AG08396 (cell line): ENCODE measurements at places on chromosomes 1 and 21.

- DNase-seq: peak; percentile 55
Measured at GRCh38 chr1:113684153-113684541, 75.1 kb downstream of the PHTF1 start.

DNA sequence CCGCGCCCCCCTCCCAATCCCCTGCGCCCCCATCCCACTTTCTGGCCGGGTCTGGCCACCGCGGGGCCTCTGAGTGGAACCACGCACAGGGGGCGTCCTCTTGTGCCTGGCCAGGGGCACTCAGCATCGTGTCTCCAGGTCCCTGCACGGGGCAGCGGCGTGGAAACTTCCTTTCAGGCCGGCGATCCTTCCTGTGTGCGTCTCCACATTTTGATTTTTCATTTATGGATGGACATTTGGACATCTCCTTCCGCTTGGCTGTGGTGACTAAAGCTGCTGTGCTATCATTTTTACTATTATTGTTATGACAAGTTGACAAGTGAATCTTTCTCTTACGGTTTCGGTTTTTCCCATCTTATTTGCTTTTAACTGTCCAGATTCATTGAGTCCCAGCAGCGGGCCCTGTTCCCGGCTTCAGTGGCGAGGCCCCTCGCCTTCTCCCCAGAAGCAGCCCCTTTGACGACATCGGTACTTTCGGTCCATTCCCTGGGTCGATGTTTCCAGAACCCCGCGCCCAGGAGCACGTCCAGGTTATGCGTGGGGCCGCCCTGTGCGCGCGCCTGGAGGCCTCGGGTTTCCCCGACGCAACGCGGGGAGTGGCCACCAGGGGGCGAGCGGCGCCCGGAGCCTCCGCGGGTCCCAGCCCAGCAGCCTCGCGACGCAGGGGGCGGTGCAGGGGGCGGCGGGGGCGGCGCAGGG, 12.4 kb upstream of the SLC19A1 start:
- peak; percentile 94 for DNase-seq

DNA sequence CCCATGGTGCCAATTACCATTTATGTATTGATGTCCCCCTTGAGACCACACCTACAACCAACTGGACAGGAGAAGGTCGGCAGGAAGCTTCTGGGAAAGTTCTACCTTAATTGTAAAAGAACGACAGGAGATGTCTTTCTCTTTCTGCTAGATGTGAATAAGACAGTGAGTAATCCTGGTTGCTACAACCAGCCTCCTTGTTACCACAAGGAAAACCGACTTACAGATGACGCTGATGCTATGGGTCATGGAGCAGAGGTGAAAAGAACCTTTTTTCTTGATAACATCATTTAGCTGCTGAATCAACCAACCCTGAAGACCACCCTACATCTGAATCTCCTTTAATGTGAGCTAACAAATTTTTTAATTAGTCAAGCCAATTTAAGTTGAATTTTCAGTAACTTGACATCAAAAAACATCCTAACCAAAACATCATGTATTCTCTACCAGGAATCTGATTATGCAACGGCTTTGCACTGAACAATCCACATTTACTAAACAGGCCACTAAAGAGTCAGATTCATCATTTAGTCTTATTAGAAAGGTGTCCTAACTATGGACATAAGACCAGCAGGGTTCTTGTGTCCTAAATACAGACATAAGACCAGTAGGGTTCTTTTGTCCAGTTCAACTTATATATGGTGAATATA, 23.0 kb downstream of the RGS2 start:
- no peak for DNase-seq

GRCh38 chr1:108877348-108878159, 769 bp downstream of the GPSM2 start:
- peak; percentile 45 for DNase-seq

DNA sequence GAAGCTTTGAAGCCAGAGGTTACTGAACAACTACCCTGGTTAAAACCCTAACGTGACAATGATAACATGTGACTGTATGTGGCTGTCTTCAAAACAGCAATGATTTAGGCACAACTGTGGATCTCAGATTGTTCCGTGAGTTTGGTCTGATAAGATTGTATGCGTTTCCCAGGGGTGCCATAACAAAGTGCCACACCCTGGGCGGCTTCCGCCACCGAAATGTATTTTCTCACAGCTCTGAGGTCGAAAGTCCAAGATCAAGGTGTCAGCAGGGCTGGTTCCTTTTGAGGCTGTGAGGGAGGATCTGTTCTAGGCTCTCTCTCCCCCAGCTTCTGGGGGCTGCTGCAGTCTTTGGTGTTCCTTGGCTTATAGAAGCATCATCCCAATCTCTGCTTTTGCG, 29.5 kb upstream of the ERG start:
- no peak for DNase-seq

DNA sequence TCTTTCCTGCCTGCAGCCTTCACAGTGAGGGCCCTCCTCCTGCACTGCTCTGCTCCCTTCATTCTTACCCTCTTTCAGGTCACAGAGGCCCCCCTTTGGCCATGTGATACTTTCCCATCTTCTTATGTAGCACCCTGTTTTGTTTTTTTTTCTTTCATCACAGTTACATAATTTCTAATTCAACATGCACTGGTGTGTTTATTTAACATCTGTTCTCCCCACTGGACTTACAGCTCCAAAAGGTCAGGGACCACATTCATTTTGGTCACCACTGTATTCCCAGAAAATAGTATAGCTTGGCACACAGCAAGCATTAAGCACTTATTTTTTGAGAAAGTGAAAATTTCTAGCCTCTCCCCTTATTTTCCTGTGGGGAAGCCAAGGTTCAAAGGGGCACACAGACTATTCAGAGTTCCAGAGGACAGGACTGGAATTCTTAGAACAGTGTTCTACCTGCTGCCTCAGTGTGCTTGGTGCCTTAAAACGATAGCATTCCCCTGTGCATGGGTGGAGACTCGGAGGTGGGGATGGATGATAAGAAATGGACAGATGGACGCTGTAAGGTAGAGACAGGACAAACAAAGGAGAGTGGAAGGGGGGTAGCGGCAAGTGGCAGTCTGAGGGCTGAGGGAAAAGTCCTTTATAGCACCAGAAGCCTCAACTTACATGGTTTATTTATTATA, 5.3 kb downstream of the DENND2D start:
- DNase-seq: no peak

DNA sequence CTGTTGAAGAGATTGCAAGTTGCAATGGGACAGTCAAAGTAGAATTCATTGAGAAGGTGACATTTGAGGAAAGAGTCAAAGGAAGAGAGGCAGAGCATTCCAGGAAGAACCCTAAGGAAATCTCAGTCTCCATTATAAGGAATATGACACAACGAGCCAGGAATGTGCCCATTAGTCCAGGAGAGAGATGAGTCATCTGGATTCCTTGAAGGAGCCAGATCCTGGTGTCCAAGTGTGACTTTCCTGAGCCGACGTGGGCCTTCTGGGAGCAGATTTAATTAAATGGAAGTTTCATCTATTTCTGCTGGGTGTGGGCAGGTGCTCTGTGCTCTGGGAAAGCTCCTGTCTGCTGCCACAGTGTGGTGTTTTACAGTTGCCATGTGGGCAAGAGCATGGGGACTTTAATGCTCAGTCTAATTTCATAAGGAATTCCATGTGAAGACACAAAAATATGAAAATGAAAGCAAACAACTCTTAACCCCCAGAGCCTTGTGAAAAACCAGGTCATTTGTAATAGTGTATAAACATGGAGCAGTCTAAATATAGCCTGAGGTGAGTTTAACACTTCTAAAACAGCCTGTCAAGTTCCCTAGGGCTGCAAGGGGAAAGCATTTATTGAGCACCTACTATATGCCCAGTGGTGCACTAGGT, 111.4 kb upstream of the ARTN start:
- peak; percentile 82 for DNase-seq

GRCh38 chr1:53332186-53332564, 4.3 kb upstream of the LRP8 start:
- no peak for DNase-seq

DNA sequence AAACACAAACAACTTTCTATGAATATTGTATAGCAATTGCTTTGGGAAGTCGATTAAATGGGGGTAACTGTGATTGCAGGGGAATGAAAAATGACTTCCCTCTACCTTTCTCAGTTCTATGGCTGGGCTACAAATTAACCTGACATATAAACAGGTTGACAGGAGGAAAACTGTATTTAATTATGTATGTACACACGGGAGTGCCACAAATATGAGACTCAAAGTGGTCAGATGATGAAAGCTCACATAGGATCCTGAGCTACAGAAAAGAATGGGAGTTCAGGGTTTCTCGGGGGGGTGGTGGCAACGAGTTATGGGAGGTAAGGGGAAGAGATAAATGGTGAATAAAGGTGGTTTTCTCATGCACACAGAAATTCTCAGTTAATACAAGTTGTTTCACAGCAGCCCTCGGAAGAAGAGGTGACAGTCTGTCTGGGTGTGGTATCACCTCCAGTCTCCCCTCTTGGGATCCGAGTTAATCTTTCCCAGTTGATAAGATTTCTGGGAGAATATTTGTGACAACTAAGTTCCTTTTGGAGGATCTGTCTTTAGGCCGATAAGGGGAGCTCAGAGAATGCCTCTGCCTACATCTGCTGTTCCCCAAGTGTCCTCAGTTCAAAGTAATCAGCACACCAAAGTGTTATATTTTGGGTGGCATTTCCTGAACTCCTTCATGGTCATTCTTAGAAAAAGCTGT, 26.3 kb downstream of the GADD45A start:
- DNase-seq: no peak

- DNase-seq: no peak
Measured at GRCh38 chr1:69191335-69191734, 376.4 kb upstream of the LRRC7 start.

- peak; percentile 87 for DNase-seq
Measured at GRCh38 chr1:235648954-235649367, 623 bp downstream of the GNG4 start.

GRCh38 chr1:159838715-159839114, 12.0 kb downstream of the SLAMF8 start:
- DNase-seq: no peak

DNA sequence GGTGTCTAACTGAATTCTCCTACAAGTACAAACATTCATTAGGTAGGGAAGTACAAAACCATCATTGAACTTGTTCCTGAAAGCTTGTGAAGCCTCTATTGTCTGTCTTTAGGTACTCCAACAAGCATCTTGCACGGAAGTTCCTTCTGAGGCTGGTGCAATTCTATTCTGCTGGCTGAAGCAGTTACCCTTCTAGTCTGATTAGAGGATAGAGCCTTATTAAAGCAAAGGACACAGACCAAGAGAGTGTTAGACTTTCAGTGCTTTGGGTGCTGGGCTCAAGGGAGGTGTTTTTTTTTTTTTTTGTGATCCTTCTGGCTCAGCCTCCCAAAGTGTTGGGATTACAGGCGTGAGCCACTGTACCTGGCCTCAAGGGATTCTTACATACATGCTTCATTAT, 43.8 kb downstream of the HHAT start:
- no peak for DNase-seq

- no peak for DNase-seq
Measured at GRCh38 chr21:27024971-27025370, 58.1 kb upstream of the ADAMTS5 start.

DNA sequence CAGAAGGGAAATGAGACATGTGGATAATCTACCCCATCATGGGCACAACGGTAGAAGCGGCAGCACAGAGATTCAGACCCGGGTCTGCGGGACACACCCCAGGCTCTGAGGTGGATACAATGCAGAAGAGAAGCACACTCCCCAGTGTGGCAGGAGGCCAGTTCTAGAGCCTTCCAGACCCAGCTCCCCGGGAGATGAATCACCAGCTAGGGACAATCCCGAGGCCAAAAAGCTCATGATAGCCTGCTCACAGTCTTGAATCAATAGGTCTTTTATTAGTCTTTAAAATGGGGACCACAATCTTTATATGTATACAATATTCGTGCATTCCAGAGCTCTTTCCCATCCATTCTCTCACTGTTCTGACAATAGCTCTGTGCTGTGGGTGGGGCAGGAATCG, 57.3 kb upstream of the DIRAS3 start:
- no peak for DNase-seq

- DNase-seq: peak; percentile 39
Measured at GRCh38 chr1:100631015-100631551, 88.5 kb upstream of the VCAM1 start.

DNA sequence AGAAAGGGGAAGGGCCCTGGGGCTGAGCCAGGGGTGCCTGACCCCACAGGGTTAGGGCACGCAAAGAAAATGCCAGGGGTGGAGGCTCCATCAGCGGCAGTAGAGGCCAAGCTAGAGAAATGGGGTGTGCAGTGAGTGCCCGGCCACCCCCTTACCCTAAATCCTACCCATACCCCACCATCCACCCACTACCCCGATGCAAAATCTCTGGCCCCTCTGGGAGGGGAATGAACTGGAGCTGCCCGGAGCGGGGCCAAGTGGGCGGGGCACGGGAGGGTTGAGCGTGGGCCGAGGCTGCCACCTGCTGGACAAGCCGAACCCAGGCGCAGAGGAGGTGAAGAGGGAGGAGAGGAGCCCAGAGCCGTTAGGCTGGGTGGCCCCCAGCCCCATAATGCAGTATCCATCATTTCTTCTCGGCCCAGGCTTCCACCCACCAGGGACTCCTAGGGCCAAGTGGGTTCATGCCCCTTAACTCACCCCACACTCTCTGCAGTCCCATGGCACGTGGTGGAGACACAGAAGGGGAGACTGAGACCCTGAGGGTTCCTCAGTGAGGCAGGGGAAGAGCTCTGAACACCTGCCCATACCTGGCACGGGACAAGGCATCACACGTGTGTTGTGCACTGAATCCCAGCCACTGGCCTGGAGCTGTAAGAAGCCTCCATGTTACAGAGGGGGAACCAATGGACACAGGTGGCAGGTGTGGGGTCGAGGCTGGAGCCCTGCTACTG, 1.4 kb upstream of the C1QC start:
- peak; percentile 84 for DNase-seq

DNA sequence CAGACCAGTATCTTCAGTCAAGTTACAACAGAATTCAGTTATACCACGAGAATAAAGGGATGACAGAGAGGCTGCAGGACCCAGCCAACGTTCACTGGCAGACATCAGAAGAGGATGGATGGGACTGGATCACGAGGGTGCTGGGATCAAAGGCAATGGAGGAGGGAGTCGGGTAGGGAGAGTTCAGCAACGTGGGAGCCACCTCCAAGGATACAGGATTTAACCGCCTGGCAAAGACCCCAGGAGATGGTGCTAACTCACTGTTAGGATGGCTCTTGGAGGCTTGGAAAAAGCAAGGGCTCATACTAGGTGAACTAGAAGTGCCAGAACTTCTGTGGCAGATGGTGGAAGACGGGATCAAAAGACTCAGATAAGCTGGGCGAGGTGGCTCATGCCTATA, 99.1 kb upstream of the DISP3 start:
- no peak for DNase-seq

- DNase-seq: no peak
Measured at GRCh38 chr1:15410223-15410883, 665 bp downstream of the EFHD2 start.

GRCh38 chr1:114854693-114855320, at the start of gene SYCP1:
Gene SYCP1, plus strand, starts transcription at chr1:114854863. Its CDS starts 602 bp downstream, at chr1:114855465.
- no peak for DNase-seq

GRCh38 chr1:32992489-32993323, 28.1 kb upstream of the RNF19B start:
- peak; percentile 90 for DNase-seq

- no peak for DNase-seq
Measured at GRCh38 chr1:230149751-230150584, 82.9 kb downstream of the GALNT2 start.

DNA sequence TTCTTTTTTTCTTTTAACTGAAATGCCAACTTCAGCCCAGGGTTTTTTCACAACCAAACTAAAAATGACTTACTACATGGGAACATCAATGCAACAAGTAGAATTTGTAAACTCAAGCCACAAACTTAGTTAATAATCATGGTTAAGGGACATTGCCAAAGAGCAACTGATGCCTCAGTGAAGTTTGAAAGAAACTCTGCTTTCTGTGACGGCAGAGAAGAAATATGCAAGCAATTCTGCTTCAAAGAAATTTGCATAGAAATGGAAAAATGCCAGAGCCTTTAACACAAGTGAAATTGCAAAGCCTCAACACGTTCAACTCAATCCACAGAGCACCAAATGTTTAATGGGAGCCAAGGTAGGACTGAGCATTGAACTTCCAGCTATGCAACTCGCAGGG, 5.0 kb upstream of the CHD5 start:
- peak; percentile 46 for DNase-seq
